Effector memory CD4-positive, alpha-beta T cell (primary cell): ENCODE measurements at places on chromosomes 2 and 18.

GRCh38 chr18:10475276-10475653, 20.8 kb downstream of the APCDD1 start:
- no peaks in the 10 kb centered on the region for H3K4me1 ChIP-seq
- no peak for DNase-seq
- no peaks in the 10 kb centered on the region for H3K36me3 ChIP-seq
- no peak overlapping the region for H3K4me3 ChIP-seq
- H3K27ac ChIP-seq: no peak overlapping the region

- no peaks in the 10 kb centered on the region for H3K36me3 ChIP-seq
- H3K4me3 ChIP-seq: no peak overlapping the region
- no peaks in the 10 kb centered on the region for H3K4me1 ChIP-seq
Observed at GRCh38 chr2:206230060-206230762, 44.3 kb upstream of the ZDBF2 start.

GRCh38 chr2:163778045-163778781, 42.4 kb upstream of the FIGN start:
- H3K4me1 ChIP-seq: no peaks in the 10 kb centered on the region
- no peak overlapping the region for H3K27ac ChIP-seq
- H3K36me3 ChIP-seq: no peaks in the 10 kb centered on the region
- H3K4me3 ChIP-seq: no peak overlapping the region
- no peaks in the 10 kb centered on the region for H3K27me3 ChIP-seq

DNA sequence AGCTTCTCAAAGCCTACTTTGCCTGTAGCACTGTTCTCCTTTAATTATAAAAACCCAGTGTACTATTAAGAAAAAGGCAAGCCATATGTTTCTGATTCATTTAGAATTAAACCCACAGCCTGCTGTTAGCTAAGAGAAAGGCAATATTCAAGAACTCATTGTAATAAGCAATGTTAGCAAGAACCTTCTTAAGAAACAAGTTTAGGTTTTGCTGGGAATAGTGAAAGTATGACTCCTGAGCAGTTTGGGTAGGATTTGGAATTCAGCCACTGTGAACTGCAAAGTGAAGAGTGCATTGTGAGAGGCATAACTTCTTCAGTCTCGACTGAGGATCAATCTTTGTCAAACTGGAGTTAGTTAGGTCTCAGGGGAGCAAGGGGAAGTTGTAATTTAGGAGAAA, 206.5 kb upstream of the NT5C1B start:
- H3K4me3 ChIP-seq: no peak overlapping the region
- no peaks in the 10 kb centered on the region for H3K36me3 ChIP-seq
- H3K27me3 ChIP-seq: no peaks in the 10 kb centered on the region
- DNase-seq: no peak
